ENCODE measurements at places on chromosomes 3 and 15. TPM values are rescaled to one million over a fixed set of nuclear protein-coding genes. Genes with fewer than 3 reads are reported as not detected.

- DNase-seq = no peak
Measured at GRCh38 chr3:133210656-133211055, 172.5 kb downstream of the TMEM108 start.

Gene SAXO2
- 3.9 TPM for total RNA-seq

Gene ZNF197
- total RNA-seq = 15.6 TPM

GRCh38 chr15:60928970-60929369 lies 300.1 kb downstream of the RORA start:
- DNase-seq = no peak

DNA sequence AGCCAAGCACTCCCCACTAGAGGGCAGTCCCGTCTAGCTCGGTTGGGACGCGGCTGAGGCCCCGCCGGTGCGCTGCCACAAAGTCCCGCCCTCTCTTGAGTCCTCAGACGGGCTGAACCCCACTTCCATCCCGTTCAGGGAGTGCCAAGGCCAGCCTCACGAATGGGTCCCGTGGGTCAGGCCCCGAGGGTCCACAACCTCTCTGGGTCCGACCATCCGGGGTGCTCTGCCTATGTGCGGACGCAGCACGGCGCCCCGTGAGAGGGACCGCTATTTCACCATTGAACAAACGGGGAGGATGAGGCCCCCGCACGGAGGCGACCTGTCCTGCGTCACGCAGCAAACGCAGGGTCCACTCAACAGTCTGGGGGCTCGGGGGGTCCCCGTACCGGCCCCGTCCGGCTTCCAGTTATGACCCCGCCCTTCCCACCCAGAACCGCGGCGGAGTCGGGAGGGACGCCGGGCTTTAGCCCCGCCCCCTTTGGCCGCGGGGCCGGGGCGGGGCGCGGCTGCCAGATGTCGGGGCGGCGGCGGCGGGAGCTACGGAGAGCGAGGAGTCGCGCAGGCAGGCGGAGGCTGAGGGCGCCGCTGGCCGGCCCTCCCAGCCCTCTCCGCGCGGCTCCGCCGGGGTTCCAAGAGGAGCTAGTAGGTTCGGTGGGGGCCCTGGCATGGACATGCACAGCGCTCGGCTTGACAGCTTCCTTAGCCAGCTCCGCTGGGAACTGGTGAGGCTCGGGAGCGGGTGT lies at the start of gene INKA1:
Gene INKA1, plus strand, starts transcription at position 543 of the 746 bp plus-strand sequence. Its CDS starts 132 bp downstream, at position 675.
- peak; percentile 87 for DNase-seq

Gene NR2E3
- 0.56 TPM for total RNA-seq

Gene SLCO2A1
- 0.59 TPM for total RNA-seq

- peak; percentile 50 for DNase-seq
Measured at GRCh38 chr3:132659000-132659364, 627 bp downstream of the ACAD11 start.

Gene FLNB
- 593 TPM for total RNA-seq

- DNase-seq = no peak
Measured at GRCh38 chr3:146883288-146883687, 278.1 kb upstream of the PLSCR5 start.

DNA sequence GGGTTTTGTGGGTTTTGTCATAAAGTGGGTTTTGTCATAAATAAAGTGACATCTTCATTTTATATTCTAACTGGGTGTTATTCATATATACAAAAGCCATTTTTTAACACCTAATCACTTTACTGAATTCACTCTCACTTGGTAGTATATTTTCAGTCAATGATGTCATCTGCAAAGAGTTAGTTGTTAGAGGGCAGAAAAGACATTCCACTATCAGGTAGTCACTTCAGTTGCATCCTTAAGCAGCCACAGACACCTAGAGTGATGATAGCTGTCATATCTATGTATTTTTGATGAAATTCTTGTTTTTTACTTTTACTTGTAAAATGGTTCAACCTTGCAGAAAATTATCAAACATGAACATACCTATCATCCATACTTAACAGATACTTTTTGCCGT lies 89.0 kb downstream of the DHX36 start:
- DNase-seq = no peak

GRCh38 chr3:56683122-56683817 lies at the start of gene TASOR:
Gene TASOR (minus strand): TSS chr3:56683265. CDS start chr3:56683006, 259 bp downstream.
- peak; percentile 81 for DNase-seq

Gene MYL3
- not detected for total RNA-seq

- DNase-seq = peak; percentile 75
Measured at GRCh38 chr15:60585743-60586708, 107.1 kb upstream of the ICE2 start.

GRCh38 chr15:67172172-67172571 lies 82.3 kb downstream of the AAGAB start:
- no peak for DNase-seq

DNA sequence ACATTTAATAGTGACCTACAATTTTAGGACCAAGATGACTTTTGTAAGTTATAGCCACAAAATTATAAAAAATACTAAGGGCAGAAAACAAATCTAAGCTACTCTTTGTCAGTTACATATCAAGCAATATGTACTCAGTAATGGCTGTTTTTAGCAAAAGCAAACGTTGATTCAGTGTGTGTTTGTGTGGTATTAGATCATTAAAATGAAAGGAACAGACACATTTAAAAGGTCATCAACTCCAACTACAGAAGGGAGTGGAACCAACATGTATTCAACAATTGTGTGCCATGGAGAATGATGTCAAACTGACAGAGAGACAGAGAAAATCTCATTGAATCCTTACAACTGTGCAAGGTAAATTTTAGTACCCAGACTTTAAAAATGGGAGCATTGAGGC lies 268.8 kb upstream of the STT3B start:
- DNase-seq = no peak

DNA sequence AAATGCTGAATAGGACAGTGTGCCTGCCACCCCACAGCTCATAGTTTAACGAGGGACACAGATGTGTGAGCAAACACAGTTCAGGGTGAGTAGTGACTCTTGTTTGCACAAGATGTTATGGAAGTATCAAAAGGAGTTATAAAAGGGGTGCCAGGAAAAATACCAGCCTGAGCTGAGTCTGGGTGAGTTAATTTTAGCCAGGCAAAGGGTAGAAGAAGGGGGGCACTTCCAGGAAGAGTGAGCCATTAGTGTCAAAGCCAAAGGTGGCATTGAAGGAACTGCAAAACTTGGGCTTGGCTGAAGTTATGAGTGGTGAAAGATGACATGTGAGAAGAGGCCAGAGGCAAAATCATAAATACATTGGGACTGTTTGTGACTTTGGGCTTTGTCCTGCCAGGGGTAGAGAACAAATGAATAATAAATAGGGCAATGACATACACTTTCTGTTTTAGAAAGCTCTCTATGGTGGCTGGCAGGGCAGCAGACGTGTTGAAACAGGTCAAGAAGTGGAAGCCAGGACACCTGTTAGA lies 1.9 kb upstream of the SPPL2A start:
- DNase-seq = peak; percentile 9

- DNase-seq = no peak
Measured at GRCh38 chr3:14252321-14253021, 73.9 kb downstream of the LSM3 start.

Gene DNASE1L3
- total RNA-seq = not detected

GRCh38 chr3:42264399-42265058 lies 1.5 kb downstream of the CCK start:
- no peak for DNase-seq

Gene GOLGA8N
- total RNA-seq = 9.1 TPM

- peak; percentile 11 for DNase-seq
Measured at GRCh38 chr15:30954674-30955073, 36.8 kb downstream of the MTMR10 start.

DNA sequence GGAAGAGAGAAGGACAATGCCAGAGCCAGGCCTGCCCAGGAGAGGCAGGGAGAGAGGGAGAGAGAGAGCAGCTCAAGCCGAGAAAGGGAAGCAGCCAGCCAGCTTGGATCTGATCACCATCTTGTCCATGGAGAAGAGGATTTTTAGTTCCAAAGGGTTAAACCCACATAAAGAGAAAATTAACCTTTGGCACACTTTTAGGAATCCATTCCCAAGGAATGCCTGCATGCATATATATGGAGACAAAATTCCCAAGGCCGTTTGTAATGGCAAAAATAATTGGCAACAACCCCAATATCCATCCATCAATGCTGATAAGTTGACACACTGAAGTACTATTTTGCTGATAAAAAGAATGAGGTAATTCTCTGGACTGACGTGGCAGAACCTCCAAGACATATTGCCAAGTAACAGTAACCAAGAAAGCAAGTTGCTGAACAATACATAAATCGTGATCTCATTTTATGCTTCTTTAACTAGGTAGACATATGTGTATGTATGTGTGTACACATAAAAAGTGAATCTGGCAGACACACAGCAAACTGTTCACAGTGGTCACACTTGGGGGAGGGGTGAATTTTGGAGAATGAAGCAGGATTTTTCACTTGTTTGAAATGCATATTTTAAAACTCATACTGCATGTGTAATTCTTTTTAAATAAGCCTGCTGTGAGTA lies 7.5 kb upstream of the STRA6 start:
- peak; percentile 15 for DNase-seq

DNA sequence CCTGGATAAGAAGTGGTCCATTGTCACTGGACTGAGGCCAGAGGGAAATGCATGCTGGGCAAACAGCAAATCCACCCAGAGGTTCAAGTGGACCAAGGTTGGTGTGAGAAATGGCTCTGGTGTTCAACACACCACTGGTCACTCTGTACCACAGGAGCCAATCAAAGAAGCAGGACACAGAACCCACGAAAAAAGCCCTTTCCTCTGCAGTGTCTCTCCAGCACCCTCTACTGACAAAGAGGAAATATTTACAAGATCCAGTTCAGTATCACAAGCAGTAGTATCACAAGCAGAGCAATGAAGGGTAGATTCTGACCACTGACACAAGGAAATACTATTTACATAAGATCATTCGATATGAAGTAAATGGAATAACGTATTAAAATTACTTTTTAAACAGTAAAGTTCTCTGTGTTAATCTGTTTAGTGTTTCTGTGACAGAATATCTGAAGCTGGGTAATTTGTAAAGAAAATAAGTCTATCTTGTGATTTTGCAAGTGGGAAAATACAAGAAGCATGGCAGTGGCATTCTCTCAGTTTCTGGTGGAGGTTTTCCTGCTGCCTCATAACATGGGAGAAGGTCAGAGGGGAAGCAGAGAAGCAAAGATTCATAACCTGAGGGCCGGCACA lies 390.7 kb downstream of the EFHB start:
- peak; percentile 55 for DNase-seq

GRCh38 chr3:145951441-145951840 lies 209.5 kb downstream of the PLOD2 start:
- DNase-seq = no peak

DNA sequence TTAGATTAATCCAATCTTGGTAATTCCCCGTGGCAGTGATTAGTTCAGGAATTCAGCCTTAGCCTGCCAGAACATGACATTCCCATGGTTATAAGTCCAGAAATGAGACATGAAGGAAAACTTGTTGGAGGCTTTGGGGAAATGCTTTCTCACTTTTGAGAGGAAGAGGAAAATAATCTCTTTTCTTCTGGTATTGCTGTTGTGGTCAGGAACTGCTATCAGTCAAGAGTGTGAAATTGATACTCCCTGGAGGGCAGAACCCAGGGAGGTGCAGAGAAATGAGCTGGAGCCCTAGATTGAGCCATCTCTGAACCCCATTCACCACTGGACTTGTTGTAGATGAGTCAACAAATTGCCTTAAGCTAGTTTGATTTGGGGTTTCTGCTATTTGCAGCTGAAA lies 38.6 kb upstream of the APH1B start:
- DNase-seq = peak; percentile 66

GRCh38 chr15:70376929-70377691 lies 279.4 kb upstream of the TLE3 start:
- peak; percentile 61 for DNase-seq

GRCh38 chr3:116039651-116039985 lies 405.7 kb downstream of the LSAMP start:
- DNase-seq = no peak

Data from MCF 10A (cell line).